SIG-M5 (cell line): ENCODE measurements at places on chromosomes 11 and 22.

GRCh38 chr22:40203572-40203971 is 25.8 kb downstream of the TNRC6B start:
- DNase-seq = no peak

DNA sequence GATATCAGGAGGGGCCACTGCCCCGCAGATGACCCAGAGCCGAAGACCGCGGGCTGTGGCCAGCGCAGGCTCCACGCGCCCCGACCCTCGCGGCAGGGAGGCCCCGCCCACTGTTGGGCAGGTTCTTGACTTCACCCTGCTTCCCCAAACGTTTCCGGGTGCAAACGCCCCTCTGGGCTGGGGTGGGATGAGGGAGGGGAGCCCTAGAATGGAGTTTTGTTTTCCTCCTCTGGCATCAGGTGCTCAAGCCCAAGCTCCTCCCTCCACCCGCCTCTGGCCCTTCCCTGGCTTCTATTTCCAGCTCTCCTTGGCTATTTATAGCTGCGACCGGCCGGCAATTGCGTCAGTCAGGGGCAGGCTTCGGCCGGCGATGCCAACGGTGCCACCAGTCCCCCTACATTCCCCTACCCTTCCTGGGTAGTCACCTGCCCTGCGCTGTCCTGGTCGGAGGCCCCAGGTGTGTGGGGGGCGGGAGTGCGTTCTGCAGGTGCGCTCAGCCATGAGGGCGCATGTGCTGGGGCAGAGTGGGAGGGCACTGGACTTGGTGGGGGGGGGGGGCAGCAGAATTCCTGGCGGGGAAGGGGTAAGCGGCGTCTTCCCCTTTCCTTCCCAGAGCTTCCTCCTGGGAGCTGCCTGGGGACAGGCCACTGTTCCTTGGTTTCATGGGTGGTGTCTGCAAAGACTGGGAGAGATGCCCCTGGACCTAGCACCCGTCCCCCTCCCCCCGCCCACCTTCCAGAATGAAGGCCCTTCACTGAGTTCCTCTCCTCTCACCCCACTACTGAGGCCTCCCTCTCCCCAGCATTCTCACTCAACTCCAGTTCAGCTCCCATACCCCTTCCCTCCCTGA is 23.6 kb downstream of the DUSP8 start:
- DNase-seq = no peak

DNA sequence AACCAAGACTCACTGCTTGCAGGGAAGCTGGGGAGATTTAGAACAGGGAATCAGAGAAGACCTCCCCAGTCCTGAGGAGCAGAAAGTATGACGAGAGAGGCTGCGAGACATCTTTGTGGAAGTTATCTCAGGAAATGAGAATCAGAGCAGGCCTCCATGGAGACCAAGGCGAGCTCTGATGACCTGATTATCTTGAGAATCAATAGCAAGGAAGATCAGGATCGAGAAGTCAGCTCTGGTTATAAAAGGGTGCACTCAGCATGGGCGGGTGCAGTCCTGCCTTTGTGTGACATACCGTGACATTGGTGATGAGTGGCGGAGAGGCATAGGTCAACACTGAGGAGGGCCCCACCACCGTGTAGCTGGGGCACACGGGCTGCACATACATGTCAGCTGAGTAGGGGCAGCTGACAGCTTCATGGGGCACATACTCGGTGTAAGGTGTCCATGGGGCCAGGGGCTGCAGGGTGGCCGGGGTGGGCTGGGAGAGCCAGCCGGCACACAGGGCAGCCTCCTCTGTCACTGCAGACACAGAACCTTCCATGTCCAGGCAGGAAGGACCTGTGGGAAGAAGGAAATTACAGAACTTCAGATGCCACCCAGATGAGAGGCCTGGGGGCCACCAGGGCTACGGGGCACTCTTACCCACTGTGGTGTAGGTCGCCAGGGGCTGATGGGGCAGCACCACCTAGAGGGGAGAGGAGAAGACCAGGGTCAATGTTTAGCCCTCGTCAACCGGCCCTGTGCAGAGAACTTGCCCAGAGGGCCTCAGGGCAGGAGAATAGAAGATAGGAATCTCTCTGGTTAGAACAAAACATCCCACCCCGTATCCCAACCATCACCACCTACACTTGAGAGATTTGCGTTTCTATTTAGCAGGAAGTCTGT is 21.7 kb downstream of the POU2AF1 start:
- DNase-seq = no peak

DNA sequence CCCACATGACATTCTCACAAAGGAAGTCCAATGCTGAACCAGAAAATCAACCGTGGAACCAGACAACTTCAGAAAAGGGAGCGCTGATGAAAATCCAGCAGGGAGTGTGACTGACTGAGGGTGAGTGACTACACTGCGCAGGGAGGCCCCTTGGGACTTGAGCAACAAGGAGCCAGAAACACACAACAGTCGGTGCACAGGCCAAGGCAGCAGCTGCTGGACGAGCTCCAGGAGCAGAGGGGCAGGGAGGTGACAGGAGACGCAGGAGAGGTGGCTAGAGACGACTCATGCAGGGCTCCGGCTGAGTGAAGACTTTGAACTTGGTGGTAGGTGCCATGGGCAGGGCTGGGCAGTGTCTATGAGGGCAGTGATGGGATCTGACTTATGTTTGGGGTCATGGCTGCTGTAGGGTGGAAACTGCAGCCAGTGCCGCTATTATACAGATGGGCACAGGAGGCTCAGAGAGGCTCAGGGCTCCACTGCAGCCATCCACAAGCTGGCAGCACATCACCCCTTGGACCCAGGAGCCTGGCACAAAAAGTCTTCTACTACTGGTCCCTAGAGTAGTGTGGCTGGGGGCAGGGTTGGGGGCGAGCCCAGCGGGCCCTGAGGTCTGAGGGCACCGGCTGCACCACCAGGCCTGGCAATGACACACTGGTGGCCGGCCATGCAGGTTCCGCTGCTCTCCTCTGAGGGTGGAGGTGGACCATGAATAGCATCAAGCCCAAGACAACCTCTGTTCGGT is 10.3 kb upstream of the FADD start:
- no peak for DNase-seq

- no peak for DNase-seq
These were observed 9.7 kb downstream of the CAT start for GRCh38 chr11:34448223-34448994.

- DNase-seq = no peak
These were observed 13.1 kb upstream of the RPL3 start for GRCh38 chr22:39332441-39333064.

DNA sequence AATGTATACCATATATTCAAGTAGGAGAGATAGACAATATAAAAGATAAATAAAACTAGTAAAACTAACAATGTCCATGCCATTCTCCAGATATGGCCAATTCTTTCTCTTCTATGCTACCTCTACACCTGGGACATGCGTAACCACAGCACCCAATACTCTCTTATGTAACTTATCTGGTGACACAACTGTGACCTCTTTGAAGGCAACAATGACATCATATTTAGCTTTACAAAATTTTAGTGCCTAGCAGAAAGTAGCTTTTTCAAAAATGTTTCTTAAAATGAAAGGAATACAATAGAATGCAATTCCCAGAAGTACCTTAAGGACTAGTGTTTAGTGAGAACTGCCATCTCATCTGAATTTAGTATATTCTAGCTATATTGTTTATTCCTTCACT is 36.8 kb downstream of the CDON start:
- DNase-seq = no peak

- no peak for DNase-seq
These were observed 19.2 kb downstream of the EIF3M start for GRCh38 chr11:32602657-32603415.

DNA sequence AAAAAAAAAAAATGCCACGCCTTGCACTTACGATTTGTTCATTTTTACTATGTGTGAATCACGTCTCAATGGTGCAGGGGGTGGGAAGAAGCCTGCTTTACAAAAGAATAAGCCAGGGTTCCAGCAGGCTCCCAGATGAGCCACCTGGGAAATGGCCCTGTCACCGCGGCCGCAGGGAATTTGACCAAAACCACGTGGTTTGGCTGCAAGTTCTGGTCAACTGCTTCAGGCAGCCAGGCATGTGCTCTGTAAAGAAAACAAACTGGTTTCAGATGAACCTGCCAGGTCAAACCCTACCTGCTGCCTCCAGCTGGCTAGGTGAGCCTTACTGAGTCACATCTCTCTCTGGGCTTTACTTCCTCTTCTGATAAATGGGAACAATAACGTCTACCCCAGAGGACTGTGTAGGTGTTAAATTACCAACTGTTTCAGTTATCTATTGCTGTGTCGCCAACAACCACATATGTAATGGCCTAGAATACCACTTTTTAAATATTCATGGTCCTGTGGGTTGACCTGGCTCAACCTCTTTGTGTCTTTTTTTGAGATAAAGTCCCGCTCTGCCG is 30.5 kb upstream of the GCAT start:
- DNase-seq = no peak

GRCh38 chr22:49676783-49677494 is 150.7 kb downstream of the BRD1 start:
- DNase-seq = no peak

- no peak for DNase-seq
These were observed 3.4 kb downstream of the DCHS1 start for GRCh38 chr11:6652182-6652581.
